ENCODE measurements at places on chromosomes 2 and 18. TPM values are rescaled to one million over a fixed set of nuclear protein-coding genes. Genes with fewer than 3 reads are reported as not detected.

ADD2 gene
- total RNA-seq, result 13.3 TPM

EMILIN1 gene
- total RNA-seq, result 33.7 TPM

TRABD2A gene
- total RNA-seq, result 1.4 TPM

ANKRD29 gene
- 4.2 TPM for total RNA-seq

DES gene
- not detected for total RNA-seq

CYS1 gene
- 1.2 TPM for total RNA-seq

ANKMY1 gene
- total RNA-seq, result 6.8 TPM

ALK gene
- not detected for total RNA-seq

NCKAP5 gene
- 0.05 TPM for total RNA-seq

UGT1A4 gene
- total RNA-seq, result not detected

ACP1 gene
- total RNA-seq, result 96.8 TPM

TSPYL6 gene
- total RNA-seq, result not detected

ITGB6 gene
- total RNA-seq, result 0.85 TPM

CHAC2 gene
- 14.1 TPM for total RNA-seq

MERTK gene
- total RNA-seq, result 25.0 TPM

KCNJ3 gene
- total RNA-seq, result not detected

ZSCAN30 gene
- 14.0 TPM for total RNA-seq

ARHGEF33 gene
- 0.34 TPM for total RNA-seq

CD302 gene
- 13.4 TPM for total RNA-seq

OBSL1 gene
- total RNA-seq, result 38.8 TPM

NOL4 gene
- total RNA-seq, result not detected

OTOS gene
- total RNA-seq, result not detected

ASXL2 gene
- total RNA-seq, result 7.3 TPM

PLEK gene
- 0.17 TPM for total RNA-seq

PLGLB1 gene
- 2.6 TPM for total RNA-seq

GPR17 gene
- not detected for total RNA-seq

STEAP3 gene
- 3.9 TPM for total RNA-seq

UNC80 gene
- 0.17 TPM for total RNA-seq

RBM45 gene
- 23.0 TPM for total RNA-seq

CDCA7 gene
- 13.2 TPM for total RNA-seq

RAB17 gene
- total RNA-seq, result 4.9 TPM

C2orf72 gene
- total RNA-seq, result under 0.01 TPM

SCN2A gene
- under 0.01 TPM for total RNA-seq

QPCT gene
- total RNA-seq, result 4.0 TPM

B3GNT7 gene
- total RNA-seq, result 13.6 TPM

DSG2 gene
- total RNA-seq, result 9.7 TPM
